ENCODE measurements at places on chromosomes 11 and 22.

- DNase-seq = no peak
Observed at GRCh38 chr11:69594481-69594880, 46.5 kb upstream of the CCND1 start.

DNA sequence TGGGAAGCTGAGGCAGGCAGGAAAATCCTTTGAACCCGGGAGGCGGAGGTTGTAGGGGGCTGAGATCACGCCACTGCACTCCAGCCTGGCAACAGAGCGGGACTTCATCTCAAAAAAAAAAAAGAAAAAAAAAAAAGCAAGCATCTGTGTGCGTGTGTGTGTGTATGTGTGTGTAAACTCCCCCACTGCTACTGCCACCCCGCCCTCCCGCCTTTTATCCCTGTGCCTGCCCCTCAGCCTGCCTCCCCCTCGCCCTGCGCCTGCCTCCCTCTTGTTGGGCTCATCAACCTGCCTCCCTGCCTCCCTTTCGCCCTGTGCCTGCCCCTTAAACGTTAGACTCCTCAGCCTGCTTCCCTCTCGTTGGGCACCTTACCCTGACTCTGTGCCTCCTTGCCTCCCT lies 18.0 kb downstream of the TMEM258 start:
- DNase-seq = no peak

DNA sequence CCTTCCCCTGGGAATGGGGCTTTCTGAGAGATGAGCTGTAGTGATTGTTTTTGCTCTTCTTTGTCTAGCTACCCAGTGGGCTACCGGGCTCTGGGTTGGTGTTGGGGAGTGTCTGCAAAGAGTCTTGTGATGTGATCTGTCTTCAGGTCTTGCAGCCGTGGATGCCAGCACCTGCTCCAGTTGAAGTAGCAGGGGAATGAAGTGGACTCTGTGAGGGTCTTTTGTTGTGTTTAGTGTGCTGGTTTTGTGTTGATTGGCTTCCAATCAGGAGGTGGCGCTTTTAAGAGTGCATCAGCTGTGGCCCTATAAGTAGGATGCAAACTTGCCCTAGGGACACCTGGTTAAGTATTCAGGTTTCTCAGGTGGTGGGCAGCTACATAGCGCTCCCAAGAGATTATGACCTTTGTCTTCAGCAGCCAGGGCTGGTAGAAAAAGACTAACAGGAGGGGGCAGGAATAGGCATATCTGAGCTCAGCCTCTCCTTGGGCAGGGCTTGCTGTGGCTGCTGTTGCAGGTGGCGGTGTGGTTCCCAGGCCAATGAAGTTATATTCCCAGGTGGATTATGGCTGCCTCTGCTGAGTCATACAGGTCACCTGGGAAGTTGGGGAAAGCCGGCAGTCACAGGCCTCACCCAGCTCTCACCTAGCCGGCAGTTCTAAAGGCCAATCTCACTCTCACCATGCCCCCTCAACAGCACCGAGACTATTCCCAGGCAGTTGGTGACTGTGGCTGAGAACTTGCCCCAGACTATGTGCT lies 315.7 kb upstream of the C11orf87 start:
- DNase-seq = no peak

GRCh38 chr11:33920838-33921613 lies 29.1 kb upstream of the LMO2 start:
- DNase-seq = no peak

DNA sequence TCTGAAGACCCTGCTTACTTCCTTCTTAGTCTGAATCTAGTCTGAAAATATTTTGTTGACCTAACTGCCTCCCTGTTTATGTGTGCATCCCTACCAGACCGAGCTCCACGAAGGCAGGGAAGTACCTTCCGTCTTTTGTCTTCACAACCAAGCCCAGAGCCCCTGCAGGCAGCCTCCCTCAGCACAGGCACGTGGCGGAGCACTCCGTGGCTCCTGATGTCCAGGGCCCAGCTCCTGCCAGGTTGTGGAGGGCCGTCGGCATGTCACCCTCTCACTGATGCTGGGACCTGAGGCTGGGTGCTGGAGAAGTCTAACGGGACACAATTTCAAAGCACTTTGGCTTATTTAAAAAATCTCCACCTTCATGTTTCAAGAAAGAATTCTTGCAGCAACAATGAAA lies 59.4 kb upstream of the CLTCL1 start:
- DNase-seq = no peak

GRCh38 chr22:48702573-48703264 lies 1125.0 kb downstream of the BRD1 start:
- DNase-seq = no peak

GRCh38 chr11:94224078-94224477 lies 80.3 kb upstream of the IZUMO1R start:
- no peak for DNase-seq

Data from SK-N-DZ (cell line).